Germinal center (tissue), 1 donor: ENCODE measurements at places on chromosomes 16 and 17.
A peak's percentile ranks its signal among the peaks of the same experiment; 100 is the strongest.

DNA sequence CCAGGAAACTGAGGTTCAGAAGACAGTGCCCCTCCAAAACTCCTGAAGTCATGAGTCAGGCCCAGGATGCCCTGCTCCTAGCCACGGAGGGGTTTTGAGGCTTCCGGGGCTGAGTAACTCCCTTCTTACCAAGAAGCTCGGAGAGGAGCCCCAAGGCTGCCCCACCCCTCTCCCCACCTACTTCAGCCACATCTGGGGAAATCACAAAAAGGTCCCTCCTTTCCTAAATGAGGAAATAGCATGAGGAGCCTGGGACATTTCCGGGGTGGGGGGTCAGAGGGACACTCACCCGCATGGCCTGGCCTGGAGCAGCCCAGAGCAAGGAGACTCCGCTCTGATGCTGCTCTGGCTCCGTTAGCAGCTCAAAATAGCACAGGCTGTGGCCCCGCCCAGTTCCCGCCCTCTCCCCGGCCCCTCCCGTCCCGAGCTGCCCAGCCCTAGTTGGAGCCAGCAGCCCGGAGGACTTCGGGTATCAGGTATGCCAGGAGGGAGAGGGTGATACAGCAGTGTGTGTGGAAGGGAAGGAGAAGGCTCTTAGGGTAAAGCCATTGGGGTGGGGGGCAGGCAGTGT is 40.1 kb downstream of the MYO18A start:
- peak; percentile 76 for DNase-seq

DNA sequence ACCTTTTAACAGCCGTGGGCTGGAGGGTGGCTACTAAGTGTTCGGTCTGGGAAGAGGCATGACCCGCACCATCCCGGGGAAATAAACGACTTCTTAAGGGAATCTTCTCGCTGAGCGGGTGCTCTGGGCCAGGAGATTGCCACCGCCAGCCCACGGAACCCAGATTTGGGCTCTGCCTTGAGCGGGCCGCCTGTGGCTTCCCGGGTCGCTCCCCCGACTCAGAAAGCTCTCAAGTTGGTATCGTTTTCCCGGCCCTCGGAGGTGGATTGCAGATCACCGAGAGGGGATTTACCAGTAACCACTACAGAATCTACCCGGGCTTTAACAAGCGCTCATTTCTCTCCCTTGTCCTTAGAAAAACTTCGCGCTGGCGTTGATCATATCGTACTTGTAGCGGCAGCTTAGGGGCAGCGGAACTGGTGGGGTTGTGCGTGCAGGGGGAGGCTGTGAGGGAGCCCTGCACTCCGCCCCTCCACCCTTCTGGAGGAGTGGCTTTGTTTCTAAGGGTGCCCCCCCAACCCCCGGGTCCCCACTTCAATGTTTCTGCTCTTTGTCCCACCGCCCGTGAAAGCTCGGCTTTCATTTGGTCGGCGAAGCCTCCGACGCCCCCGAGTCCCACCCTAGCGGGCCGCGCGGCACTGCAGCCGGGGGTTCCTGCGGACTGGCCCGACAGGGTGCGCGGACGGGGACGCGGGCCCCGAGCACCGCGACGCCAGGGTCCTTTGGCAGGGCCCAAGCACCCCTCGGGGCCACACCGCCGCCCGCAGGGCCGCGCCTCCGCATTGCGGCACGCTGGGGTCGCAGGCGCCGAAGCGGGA is 3.6 kb upstream of the CBX4 start:
- no peak for DNase-seq

- DNase-seq = no peak
Measured at GRCh38 chr17:70544317-70544716, 375.0 kb downstream of the KCNJ2 start.

DNA sequence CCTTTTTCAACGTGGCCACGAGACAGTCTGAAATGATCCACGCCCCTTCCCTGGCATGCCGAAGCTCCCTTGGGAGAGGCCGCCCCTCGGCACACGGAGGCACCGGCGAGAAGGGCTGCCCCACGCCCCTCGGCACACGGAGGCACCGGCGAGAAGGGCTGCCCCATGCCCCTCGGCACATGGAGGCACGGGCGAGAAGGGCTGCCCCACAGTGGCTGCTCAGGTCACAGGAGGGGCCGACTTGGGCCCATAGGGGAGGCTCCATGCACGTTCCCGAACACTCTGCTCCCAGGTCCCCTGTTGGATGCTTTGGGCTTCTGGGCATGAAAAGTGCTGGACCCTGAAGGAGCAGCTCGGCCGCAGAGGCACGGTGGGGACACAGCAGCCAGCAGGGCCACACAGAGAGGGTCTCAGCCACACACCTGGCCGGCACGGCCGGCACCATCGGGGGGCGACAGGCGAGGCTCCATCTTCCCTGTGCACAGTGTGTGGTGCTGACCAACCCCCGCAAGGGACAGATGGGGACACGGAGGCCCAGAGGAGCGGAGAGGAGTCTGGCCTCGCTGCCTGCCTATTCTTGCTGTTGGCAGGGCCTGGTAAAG is 42.8 kb downstream of the CBFA2T3 start:
- DNase-seq = no peak

- no peak for DNase-seq
Measured at GRCh38 chr16:49528060-49528865, 154.7 kb downstream of the C16orf78 start.

DNA sequence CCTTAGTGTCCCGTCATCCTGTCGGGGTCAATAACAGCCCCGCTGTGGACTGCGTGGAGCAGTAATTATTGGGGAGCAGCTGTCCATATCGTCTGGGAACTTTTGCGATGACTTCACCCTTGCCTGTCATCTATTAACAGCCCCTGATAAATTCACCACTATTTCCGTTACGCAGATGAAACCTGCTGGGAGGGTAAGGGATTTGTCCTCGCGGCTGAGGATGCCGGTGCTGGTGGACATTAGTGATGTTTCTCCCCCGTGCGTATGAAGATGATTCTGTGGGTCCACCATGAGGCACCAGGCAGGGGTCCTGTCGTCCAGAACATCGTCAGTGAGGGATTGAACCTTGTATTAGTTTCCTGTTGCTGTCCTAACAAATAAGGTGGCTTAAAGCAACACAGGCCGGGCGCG is 1.0 kb downstream of the FLYWCH2 start:
- DNase-seq = no peak

DNA sequence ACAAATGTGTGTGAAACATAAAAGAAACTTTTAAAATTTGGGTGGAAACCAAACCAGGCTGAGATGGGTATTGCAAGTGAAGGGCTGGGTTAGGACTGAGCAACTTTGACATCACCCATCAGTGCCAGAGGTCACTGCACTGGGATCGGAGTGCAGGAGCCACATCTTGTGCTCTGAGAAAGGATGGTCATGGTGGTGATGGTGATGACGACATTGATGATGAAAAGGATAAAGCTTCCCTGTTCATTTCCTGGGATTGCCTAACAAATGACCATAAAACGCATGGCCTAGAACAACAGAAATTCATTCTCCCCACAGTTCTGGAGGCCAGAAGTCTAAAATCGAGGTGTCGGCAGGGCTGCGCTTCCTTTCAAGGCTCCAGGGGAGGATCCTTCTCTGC is 324.0 kb downstream of the MAF start:
- no peak for DNase-seq

DNA sequence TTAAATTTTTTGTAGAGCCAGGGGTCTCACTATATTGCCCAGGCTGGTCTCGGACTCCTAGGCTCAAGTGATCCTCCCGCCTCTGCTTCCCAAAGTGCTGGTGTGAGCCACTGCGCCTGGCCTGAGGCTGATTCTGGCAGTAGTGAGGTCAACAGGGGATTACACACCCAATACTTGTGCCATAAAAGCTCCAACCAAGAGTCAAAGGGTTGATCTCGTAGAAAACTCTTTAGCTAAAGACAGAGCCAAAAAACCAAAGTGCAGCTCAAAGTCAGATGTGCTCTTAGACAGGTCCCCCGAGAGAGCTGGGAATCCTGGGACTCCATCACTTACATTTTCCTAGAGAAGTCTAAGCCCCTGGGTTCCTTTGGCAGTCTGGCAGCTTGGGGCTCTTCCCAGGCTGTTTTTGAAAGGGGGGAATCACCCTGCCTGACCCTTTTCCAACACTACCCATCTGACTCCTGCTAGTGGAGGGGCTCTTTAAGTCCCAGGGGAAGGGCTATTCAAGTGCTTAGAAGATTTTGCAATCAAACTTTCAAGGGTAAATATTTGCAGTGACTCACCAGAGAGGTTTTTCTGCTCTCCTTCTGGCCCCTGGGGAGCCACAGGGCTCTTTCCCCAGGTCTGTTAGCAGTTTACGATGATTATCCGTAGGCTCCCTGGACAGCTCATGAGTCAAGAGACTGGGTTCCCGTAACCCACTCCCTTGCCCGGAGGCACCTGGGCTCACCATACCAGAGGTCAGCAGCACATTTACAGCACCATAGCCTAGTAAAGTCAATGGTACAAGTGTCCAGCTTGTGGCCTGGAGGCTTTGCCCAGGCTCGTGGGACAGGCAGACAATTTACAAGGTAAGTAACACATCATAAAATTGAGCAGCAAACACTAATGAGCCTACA is 408.7 kb downstream of the SLC39A11 start:
- DNase-seq = no peak

GRCh38 chr17:27242951-27243350 is 51.0 kb upstream of the WSB1 start:
- DNase-seq = no peak

- DNase-seq = no peak
Measured at GRCh38 chr17:82357394-82357793, 1.7 kb upstream of the TEX19 start.

GRCh38 chr17:79984045-79984840 is 51.4 kb downstream of the TBC1D16 start:
- no peak for DNase-seq

- peak; percentile 27 for DNase-seq
Measured at GRCh38 chr17:10772425-10773380, 31.2 kb downstream of the TMEM238L start.

GRCh38 chr16:20849589-20850390 is 43.5 kb downstream of the REXO5 start:
- peak; percentile 47 for DNase-seq

GRCh38 chr17:27494192-27495091 is 38.2 kb downstream of the KSR1 start:
- DNase-seq = no peak

GRCh38 chr17:30570191-30570590 is 93.0 kb downstream of the GOSR1 start:
- DNase-seq = no peak

GRCh38 chr17:29982991-29983653 is 41.7 kb downstream of the EFCAB5 start:
- no peak for DNase-seq

DNA sequence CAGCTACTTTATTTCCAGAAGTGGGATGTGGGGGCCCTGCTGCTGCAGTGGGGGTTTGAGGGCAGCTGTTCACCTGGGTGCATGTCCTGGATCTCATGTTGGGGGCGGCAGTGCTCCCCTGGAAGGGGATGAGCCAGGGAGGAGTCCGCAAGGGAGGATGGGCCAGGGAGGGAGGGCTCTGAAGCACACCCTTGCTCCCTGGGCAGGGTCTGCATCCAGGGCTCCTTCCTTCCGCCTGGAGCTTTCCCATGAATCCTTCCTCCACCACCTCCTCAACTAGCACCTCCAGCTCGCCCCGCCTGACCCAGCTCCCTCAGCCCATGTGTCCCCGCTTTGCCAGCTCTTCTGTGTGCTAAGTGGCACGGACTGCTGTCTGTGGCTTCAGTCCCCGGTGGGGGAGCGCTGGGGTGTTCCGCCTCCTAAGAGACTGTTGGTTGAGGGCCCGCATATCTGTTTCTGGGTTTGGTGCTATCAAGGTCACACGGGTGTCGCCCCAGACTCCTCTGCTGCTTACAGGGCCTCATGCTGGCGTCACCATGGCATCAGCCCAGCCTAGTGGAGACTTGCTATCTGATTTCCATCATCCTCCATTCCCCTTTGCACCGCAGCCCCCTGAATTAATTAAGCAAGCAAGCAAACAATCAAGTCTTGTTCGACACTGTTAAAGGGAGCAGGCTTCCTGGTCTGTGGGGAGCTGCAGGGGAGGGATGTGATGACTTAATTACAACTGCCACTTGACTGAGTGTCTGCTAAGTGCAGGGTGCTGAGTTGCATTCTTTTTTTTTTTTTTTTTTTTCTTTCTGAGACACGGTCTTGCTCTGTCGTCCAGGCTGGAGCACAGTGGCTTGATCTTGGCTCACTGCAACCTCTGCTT is 71.8 kb downstream of the PRKCA start:
- no peak for DNase-seq

DNA sequence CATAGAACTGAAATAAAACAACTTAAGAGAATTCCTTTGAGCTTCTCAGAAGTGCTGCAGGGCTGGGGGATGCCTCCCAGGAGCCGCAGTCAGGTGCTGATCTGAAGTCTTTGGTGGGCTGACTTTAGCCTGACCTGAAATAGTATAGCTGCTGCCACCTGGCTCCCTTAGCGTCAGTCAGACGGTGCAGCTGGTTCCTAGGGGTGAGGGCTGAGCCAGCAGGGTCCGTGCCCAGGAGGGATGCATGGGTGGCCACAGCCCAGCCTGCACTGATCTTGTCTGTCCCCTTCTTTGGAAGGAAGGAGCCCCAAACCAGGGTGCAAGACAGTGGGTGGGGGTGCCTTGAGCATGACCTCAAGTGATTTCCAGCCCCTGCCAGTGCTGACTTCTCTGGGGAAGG is 11.5 kb downstream of the MAPT start:
- no peak for DNase-seq
